K562 (cell line): ENCODE measurements at places on chromosomes 1 and 21. TPM values are rescaled to one million over a fixed set of nuclear protein-coding genes. Genes with fewer than 3 reads are reported as not detected.

- no peaks in the 10 kb centered on the region for H3K36me3 ChIP-seq
- H3K27ac ChIP-seq = peak overlapping the region; percentile 58; the same call in 2 of the 3 replicates
- H3K4me3 ChIP-seq = no peak overlapping the region
- no peaks in the 10 kb centered on the region for H3K27me3 ChIP-seq
- H3K4me1 ChIP-seq = peaks cover 63% of the 10 kb centered on the region
Measured at GRCh38 chr1:109818988-109819764, 55.5 kb upstream of the EPS8L3 start.

DNA sequence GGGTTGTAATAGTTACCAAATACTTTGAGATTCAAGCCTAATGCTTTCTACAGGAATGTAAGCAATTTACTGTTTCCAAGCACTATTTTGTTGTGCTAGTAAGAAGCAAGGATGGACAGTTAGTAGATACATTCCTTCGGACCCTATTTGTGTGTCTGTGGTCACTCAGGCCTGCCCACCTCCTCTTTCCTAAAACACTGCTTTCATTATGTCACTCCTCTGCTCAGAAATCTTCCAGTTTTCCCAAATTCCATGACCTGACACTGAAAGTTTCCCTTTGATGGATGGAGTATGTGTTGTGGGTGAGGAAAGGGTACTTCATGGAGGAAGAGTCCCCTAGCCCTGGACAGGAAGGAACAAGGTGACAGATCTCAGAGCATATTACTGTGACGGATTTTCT lies 141.1 kb downstream of the DISP1 start:
- H3K27ac ChIP-seq = no peak overlapping the region
- no peak for DNase-seq
- no peaks in the 10 kb centered on the region; the same call in 1 of the 2 replicates for H3K27me3 ChIP-seq
- H3K4me3 ChIP-seq = no peak overlapping the region

DNA sequence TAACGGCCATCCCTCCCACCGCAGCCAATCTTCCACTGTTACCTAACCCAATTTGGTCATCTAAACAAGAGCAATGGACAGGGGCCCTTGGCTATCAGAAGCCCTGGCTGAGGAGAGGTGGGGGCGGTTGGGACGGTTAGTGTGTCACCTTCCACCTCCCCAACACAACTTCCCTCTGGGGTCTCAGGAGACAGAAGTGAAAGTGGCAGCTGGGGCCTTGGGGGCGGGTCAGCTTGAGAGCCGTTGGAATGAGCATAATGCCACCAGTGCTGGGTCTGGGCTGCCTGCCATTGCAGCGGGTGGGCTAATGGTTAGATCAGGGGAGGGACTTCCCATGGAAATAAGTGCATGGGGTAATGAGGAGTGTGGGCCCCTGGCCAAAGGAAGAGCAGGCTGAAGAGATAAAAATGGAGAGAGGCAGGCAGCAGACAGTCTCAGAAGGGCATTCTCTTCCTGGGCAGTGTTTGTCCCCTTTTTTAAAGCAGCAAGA lies 7.9 kb downstream of the MEF2D start:
- peak overlapping the region; percentile 71 for H3K27ac ChIP-seq
- DNase-seq = no peak
- no peak overlapping the region for H3K4me3 ChIP-seq
- peaks cover 87% of the 10 kb centered on the region for H3K4me1 ChIP-seq

GRCh38 chr21:46452710-46453109 lies 6.0 kb upstream of the DIP2A start:
- H3K36me3 ChIP-seq = peaks cover 35% of the 10 kb centered on the region
- H3K4me1 ChIP-seq = peaks cover 27% of the 10 kb centered on the region
- no peaks in the 10 kb centered on the region for H3K27me3 ChIP-seq
- no peak overlapping the region for H3K4me3 ChIP-seq
- no peak overlapping the region for H3K27ac ChIP-seq
- DNase-seq = no peak

Gene PADI3
- not detected in 2 replicates for total RNA-seq

Gene RAB42
- not detected in 2 replicates for total RNA-seq

Gene SPRR4
- not detected in 2 replicates for total RNA-seq

Gene DSCAM
- 0.02 TPM in 1 of 2 replicates, not detected in the other for total RNA-seq
